Activated CD8-positive, alpha-beta T cell treated with anti-CD3 and anti-CD28 coated beads, Interleukin-2, amount 10 ng/mL, durations not matched to agents 7 days and 5 days (primary cell): ENCODE measurements at places on chromosomes 16 and 17.

DNA sequence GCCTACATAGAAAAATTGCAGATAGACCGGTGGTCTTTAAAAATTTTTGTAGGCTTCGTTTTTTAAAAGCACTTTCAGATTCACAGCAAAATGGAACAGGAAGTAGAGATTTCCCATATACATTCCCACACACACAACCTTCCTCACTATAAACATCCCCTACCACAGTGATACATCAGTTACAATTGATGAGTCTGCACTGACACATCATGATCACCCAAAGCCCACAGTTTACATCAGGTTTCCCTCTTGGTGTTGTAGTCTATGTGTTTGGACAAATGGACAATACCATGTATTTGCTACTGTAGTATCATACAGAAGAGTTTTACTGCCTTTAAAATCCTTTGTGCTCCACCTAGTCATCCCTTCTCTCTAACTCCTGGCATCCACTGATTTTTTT, 113.9 kb upstream of the ADAMTS18 start:
- no peaks in the 10 kb centered on the region for H3K36me3 ChIP-seq
- no peaks in the 10 kb centered on the region for H3K4me1 ChIP-seq
- no peaks in the 10 kb centered on the region for H3K27me3 ChIP-seq

GRCh38 chr16:77289331-77289809, 90.2 kb downstream of the SYCE1L start:
- H3K27ac ChIP-seq: no peak overlapping the region
- no peak for DNase-seq
- no peaks in the 10 kb centered on the region for H3K27me3 ChIP-seq
- H3K36me3 ChIP-seq: no peaks in the 10 kb centered on the region
- H3K4me3 ChIP-seq: no peak overlapping the region
- H3K4me1 ChIP-seq: no peaks in the 10 kb centered on the region

DNA sequence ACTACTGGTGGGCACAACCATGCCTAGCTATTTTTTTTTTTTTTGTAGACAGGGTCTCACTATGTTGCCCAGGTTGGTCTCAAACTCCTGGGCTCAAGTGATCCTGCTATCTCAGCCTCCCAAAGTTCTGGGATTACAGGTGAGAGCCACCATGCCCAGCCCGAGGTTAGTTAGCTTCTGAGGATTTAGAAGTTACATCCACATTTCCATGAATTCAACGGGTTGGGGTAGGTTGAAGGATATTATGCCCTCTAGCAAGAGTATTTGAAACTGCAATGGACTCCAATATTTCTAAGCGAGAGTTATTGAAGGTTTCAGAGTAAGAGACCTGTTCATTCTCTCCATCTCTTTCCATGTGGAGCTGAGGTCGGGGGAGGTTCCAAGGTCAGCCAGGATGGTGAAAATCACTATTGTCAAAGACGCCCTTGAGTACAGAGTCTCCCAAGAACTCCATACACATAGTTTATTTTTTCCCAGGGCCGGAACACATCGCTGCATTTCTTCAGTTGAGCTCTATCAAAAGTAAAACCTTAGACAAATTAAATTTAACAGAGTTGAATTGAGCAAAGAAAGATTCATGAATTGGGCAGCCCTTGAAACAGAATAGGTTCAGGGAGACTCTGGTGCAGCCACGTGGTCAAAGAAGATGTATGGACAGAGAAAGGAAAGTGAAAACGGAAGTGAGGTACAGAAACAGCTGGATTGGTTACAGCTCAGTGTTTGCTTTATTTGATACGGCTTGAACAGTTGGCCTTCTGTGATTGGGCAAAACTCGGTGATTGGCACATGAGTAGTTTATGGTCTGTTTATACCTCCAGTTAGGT, 19.0 kb upstream of the ITPRIPL2 start:
- DNase-seq: no peak
- peaks cover 6% of the 10 kb centered on the region for H3K4me1 ChIP-seq
- H3K4me3 ChIP-seq: no peak overlapping the region
- no peaks in the 10 kb centered on the region for H3K27me3 ChIP-seq
- peaks cover 8% of the 10 kb centered on the region for H3K36me3 ChIP-seq

DNA sequence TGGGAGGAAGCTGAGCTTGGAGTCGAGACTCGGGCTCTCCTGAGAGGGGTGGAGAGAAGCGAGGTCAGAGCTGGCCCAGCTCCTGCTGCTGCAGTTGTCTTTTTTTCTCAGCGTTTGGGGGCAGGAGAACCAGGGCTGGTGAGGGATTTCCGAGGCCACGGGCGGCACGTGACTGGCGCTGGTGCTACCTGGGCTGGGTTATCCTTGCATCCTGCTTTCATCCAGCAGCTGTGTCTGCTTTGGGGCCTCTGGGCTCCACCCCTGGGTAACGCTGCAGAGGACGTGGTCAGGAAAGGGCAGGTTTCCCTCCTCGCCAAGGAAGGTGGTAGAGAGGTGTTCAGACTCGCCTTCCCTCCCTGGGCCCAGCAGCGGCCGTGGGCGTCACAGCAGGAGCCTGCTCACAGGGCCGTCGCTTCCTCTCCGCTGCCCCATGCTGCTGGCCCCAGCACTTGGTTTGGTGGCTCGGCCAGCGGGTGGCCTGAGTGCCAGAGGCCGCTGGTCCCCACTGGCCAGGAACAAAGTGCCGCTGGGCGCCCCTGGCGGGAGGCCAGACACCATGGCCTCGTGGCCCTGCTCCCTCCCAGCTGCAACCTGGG, 22.5 kb downstream of the GSE1 start:
- no peaks in the 10 kb centered on the region for H3K27me3 ChIP-seq
- H3K36me3 ChIP-seq: peaks cover under 1% of the 10 kb centered on the region
- DNase-seq: no peak

DNA sequence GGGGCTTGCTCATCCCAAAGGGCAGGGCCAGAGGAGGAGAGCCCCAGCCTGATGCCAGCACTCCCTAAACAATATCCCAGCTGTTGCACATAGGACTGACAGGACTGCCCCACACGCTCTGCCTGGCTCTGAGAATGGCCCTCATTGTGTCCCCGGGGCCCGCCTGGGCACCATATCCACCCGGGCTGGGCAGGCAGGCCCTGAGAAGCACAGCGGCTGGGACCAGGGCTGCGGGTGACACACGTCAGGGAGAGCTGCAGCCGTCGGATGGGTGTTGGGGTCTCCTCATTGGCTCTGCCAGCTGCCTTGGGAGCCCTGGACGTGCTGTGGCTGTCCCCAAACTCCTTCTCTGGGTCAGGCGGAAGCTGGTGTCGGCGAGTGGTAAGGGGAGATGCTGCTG, 4.2 kb downstream of the BCAR1 start:
- H3K4me3 ChIP-seq: no peak overlapping the region
- no peak for DNase-seq
- peaks cover 32% of the 10 kb centered on the region for H3K27me3 ChIP-seq
- no peak overlapping the region for H3K27ac ChIP-seq
- peaks cover 12% of the 10 kb centered on the region for H3K4me1 ChIP-seq

DNA sequence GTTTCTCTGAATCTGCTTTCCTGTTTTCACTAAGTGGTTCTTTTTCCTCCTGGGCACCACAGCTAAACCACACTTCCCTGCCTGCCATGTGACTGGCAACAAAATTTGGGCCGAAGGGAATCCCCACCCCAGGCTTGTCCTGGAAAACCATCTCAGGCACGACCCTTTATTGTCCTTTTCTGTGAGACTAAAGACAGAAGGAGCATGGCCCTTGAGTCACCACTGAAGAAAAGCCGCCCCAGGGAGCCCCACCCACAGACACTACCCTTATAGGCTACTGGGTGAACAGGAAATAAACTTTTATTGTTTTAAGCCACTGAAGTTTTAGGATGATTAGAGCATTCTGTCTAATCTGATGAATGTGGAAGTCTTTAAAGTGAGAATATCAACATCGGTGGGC, 88.6 kb upstream of the BRD7 start:
- DNase-seq: no peak
- no peak overlapping the region for H3K27ac ChIP-seq
- peaks cover 3% of the 10 kb centered on the region for H3K27me3 ChIP-seq
- no peak overlapping the region for H3K4me3 ChIP-seq

GRCh38 chr17:66764506-66764905, 70.4 kb upstream of the CACNG5 start:
- H3K4me1 ChIP-seq: no peaks in the 10 kb centered on the region
- no peaks in the 10 kb centered on the region for H3K27me3 ChIP-seq
- H3K27ac ChIP-seq: no peak overlapping the region
- DNase-seq: no peak
- H3K36me3 ChIP-seq: peaks cover 17% of the 10 kb centered on the region

DNA sequence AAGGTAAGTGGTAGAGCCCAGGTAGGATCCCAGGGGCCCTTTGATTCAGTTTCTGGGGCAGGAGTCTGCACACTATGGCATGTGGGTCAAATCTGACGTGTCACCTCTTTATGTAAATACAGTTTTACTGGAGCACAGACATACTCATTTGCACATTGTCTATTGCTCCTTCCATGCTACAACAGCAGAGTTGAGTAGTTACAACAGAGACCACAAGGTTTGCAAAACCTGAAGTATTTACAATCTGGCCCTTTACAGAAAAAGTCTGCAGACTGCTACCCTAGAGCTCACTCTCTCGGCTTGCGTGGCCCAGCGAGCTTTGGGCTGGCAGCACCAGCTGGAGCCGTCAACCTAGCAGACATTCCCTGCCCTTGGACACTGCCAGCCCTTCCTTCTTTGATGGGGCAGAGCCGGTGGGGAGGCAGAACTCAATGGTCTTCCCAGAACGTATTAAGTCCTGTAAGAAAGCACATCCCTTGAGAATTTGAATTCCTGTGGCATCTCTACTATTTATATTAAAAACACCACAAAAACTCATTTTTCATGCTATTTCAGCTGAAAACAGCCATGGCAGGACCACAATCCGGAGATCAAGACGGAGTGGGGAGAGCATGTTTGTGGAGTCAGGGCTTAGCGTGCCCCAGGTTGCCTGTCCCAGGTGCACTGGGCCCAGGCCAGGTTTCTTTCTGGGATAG, 133.1 kb upstream of the NUDT7 start:
- no peak for DNase-seq
- H3K27me3 ChIP-seq: peaks cover 5% of the 10 kb centered on the region
- H3K36me3 ChIP-seq: no peaks in the 10 kb centered on the region
